ENCODE measurements at places on chromosomes 7 and 10.
A peak's percentile ranks its signal among the peaks of the same experiment; 100 is the strongest.

- DNase-seq, result no peak
These were observed 734.0 kb upstream of the ANKRD30A start for GRCh38 chr10:36391405-36391804.

DNA sequence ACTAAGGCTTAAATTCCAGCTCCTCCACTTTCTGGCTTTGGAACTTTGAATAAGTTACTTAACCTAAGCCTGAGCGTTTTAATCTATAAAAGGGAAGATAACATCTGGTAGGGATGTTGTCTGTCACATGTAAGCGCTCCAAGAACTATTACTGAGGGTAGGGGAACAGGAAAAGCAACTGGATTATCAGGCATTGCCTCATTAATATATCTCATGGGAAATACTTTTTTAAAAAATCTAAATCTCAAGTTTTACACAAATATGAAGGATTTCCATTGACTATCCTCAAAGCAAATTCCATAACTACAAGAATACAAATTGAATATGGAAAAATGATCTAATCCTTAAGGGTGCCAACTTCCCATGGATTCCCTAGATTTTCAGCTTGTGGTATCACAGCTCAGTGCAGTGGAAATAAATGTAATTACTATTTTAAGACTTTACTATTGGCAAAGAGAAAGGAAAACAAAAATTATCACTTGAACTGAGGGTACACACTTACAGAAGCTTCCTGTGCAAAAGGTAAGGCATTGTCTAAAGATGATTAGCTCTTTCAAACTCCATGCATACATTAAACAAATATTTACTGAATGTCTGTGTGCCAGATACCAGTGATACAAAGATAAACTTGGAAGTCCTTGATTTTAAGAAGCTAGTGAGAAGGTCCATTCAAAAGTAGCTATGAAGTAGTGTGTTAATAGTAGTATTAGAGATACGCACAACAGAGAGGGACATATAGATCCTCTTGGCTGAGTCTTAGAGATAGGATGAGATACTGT, 38.4 kb downstream of the NT5C2 start:
- DNase-seq, result no peak

GRCh38 chr7:116097365-116098009, 66.9 kb upstream of the TFEC start:
- DNase-seq, result no peak

DNA sequence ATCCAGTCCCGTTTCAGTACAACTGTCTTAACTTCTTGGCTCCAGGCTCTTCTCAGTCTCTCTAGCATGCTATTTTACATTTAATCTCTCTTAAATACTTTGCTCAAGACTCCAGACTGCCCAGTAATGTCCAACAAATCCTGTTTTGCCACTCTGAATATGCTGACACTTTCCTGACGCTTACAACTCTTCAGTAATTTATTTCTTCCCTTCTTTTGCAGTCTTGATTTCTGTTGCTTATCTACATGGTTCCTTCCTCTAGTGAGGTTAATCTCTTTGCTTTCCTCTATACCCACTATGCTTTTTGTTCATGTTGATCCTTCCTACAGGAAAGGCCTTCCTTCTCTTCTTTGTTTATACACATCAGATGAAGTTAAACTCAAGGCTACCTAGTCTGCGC, 23.7 kb downstream of the UMAD1 start:
- no peak for DNase-seq

GRCh38 chr7:747186-747585, 20.1 kb upstream of the PRKAR1B start:
- DNase-seq, result peak; percentile 39
